ENCODE measurements at places on chromosomes 16 and 17. TPM values are rescaled to one million over a fixed set of nuclear protein-coding genes. Genes with fewer than 3 reads are reported as not detected.

ACE gene
- total RNA-seq, result 10.1 TPM

NIP7 gene
- total RNA-seq, result 8.6 TPM

ELMO3 gene
- 0.78 TPM for total RNA-seq

GRCh38 chr17:499951-500461 lies 147.4 kb upstream of the RPH3AL start:
- DNase-seq, result no peak

RPAIN gene
- 29.1 TPM for total RNA-seq

GRCh38 chr17:49341356-49341755 lies 20.7 kb downstream of the ZNF652 start:
- no peak for DNase-seq

DNA sequence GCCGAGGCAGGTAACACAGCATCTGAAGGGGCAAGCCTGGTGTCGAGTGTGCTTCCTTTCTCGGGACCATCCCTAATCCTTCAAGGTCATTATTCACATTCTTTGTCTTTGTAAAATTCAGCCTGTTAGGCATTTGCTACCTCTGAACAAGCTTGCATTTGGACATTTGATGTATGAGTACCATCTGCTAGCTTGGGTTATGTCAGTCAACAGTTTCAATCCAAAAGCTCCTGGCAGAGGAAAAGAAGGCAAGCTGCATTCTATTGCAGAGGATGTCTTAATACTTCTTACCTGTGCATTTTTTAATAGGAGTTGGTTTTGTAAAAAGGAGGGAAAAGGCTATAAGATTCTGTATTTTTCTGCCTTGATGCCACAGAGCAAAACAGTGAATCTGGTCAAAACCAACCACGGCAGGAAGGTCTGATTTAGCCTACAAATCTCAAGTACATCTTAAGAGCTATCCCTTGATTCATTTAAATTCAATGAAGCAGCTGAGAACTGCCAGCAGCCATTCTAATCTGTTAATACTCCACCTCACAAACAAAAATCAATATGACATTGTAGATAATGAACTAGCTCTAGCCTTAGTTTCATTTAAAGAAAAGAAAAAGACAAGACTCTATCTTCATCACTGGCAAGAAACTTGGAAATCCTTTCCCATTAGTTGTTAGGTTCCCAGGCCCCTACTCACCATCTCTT lies 39.0 kb downstream of the TEX2 start:
- no peak for DNase-seq

ITGB4 gene
- total RNA-seq, result 20.3 TPM

GRCh38 chr17:63764716-63765115 lies 8.7 kb downstream of the CCDC47 start:
- DNase-seq, result no peak

DNA sequence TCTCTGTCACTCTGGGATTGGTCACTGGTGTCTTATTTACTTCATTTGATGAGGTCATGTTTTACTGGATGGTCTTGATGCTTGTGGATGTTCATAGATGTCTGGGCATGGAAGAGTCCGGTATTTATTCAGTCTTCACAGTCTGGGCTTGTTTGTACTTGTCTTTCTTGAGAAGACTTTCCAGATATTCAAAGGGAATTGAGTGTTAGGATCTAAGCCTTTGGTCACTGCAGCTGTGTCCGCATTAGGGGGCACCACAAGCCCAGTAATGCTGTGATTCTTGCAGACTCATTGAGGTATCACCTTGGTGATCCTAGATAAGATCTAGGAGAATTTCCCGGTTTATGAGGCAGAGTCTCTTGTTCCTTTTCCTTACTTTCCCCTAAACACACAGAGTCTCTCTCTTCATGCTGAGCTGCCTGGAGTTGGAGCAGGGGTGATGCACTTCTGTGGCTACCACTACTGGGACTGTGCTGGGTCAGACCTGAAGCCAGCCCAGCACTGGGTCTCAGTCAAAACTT lies 214.7 kb downstream of the SPECC1 start:
- DNase-seq, result no peak

- peak; percentile 67 for DNase-seq
Observed at GRCh38 chr17:181245-182049, at the start of gene DOC2B. Gene DOC2B (minus strand): TSS chr17:181650. CDS start chr17:181479, 171 bp downstream.

SOX9 gene
- 10.5 TPM for total RNA-seq

DNA sequence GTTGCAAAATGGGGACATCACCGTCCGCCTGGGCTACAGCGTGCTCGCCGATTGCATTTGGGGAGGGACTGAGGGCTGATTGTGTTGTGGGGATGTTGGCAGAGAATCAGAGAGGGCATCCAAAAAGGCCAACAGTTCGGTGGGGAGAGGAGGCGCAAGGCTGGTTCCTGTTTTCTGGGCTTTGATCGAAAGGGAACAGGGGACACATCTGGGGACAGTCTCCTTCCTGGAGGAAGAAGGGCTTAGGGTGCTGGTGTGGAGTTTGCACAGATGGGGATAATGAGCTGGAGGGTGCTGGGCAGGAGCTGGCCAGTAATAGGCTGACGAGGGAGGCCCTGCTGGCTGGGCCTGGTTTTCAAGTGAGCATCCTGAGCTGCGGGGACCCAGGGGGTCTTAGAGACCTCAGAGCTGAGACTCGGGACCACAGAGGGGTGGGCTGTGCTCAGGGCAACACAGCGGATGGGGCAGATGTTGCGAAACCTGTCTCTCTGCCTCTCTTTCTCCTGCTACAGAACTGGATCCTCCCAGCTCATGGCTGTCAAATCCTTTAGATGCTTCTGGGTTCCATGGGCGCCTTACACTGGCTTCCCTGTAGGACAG lies 288.7 kb downstream of the SEC14L1 start:
- no peak for DNase-seq

- DNase-seq, result no peak
Observed at GRCh38 chr16:53948734-53949430, 244.9 kb downstream of the FTO start.

Data from right cardiac atrium (tissue), 5 donors.